ENCODE measurements at places on chromosomes 12 and 14.
A peak's percentile ranks its signal among the peaks of the same experiment; 100 is the strongest.

- no peak for DNase-seq
Measured at GRCh38 chr14:101598571-101599233, 37.4 kb downstream of the DIO3 start.

- no peak for DNase-seq
Measured at GRCh38 chr12:42593874-42594273, 4.3 kb upstream of the PRICKLE1 start.

DNA sequence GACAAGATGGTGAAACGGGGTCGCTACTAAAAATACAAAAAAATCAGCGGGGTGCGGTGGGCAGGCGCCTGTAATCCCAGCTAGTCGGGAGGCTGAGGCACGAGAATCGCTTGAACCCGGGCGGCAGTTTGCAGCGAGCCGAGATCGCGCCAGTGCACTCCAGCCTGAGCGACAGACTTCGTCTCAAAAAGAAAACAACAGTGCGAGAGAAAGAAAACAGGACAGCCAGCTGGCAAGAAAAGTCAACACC lies 633 bp upstream of the RNU4-2 start:
- DNase-seq = no peak

- DNase-seq = no peak
Measured at GRCh38 chr12:89151536-89151935, 200.8 kb downstream of the DUSP6 start.

GRCh38 chr14:31578792-31579501 lies 17.7 kb downstream of the NUBPL start:
- no peak for DNase-seq

DNA sequence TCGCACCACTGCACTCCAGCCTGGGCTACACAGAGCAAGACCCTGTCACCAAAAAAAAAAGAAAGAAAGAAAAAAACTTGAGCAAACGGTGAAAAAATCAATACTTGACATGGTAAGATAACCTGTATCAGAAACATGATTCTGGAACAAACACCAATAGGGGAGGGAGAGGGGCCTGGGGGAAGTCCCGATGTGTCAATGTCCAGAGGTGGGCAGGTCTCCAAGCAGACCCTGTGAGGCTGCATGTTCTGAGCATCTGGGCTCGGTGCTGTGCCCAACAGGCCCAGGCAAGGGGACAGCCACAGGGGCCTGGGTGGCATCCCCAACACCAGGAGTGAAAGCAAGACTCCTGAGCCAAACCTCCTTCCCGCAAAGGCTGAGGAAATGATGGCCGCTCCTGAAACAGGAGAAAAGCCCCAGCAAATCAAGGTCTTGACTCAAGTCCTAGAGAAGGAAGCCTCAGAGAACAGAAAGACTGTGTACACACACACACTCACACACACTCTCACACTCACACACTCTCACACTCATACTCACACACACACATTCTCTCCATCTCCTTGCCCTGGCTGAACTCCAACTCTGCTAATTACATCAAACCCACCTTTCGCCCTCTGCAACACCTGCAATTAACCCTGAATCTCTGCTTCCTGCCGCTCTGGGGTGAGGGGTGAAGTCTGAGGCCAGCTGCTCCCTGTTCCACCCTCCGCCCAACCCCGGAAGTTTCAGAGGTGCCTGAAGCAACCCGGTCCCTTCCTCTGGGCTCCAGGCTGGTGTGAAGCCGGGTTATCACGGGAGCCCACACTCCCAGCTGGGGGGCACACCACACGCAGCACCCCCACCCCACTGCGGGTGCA lies 20.4 kb downstream of the CCDC88C start:
- no peak for DNase-seq

- no peak for DNase-seq
Measured at GRCh38 chr12:85765453-85765869, 70.7 kb downstream of the RASSF9 start.

GRCh38 chr12:31951008-31951407 lies 8.2 kb upstream of the RESF1 start:
- no peak for DNase-seq

DNA sequence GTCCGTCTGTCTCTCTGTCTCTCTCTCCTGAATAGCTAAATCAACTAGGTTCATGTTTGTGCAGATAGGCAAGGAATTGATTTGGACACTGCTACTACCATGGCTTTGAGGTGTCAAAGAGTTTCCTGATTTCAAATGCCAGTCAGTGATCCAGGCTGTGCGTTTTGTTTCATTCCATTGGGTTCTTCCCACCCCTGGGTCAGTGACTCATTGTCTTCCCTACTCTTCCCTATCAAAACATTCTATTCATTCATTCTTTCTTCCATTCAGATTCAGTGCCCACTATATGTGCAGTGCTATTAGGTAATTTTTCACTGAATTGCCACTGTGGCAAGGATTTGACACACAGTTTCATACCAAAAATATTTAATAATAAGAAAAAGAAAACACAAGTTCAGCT lies 50.4 kb downstream of the RPH3A start:
- DNase-seq = peak; percentile 7

DNA sequence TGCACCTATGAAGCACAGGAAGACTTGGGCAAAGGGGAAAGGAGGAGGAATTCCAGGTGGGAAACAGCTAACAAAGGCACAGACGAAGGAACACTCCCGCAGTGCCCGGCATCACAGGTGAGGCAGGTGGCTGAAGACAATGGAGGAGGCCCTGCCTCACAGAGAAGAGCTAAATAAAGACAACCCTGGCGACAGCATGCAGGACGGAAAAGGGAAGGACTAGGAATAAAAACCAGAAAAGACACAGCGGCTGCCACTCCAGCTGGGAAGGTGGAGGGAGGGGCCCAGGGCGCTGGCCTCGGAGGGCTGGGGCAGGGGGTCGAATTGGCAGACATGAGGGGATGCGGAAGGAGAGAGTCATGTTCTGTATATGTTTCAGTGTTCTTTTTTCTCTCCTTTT lies 43.0 kb upstream of the ANO2 start:
- no peak for DNase-seq

GRCh38 chr12:1536817-1537216 lies 57.6 kb downstream of the FBXL14 start:
- DNase-seq = no peak

DNA sequence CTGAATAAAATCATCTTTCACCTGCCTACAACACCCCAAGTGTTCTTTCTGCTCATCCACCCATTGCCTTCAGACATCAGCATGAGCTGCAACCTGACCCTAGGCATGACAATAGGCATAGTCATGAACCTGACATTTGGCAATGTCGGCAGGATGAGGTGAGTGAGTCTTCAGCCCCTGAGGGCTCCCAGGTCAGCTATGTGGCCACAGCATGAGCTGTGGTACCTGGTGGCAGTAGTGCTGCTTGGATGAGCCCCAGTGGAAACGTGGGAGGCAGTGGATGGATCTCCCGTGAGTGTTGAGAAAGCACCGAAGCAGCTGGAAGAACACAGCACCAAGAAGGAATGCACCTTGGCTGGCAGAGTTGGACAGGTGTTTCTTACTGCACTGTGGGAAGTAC lies 334.8 kb upstream of the FAR2 start:
- DNase-seq = peak; percentile 57

GRCh38 chr14:97025722-97026121 lies 228.5 kb downstream of the VRK1 start:
- no peak for DNase-seq
